K562 (cell line): ENCODE measurements at places on chromosomes 16 and 17. TPM values are rescaled to one million over a fixed set of nuclear protein-coding genes. Genes with fewer than 3 reads are reported as not detected.

The NOS2 gene
- not detected in 2 replicates for total RNA-seq

The LCAT gene
- 14.2 and 21.0 TPM in 2 replicates for total RNA-seq

The AOC2 gene
- 0.91 and 1.1 TPM in 2 replicates for total RNA-seq

The DPH1 gene
- 33.0 and 40.6 TPM in 2 replicates for total RNA-seq

The SDR42E2 gene
- not detected in 2 replicates for total RNA-seq

The DNAH17 gene
- total RNA-seq, result not detected in 2 replicates

The RGS9 gene
- total RNA-seq, result 0.60 and 0.73 TPM in 2 replicates

The MARVELD3 gene
- total RNA-seq, result not detected in 2 replicates

The TEX14 gene
- total RNA-seq, result 0.09 and 0.18 TPM in 2 replicates

The CCDC92B gene
- not detected in 2 replicates for total RNA-seq

The TMEM98 gene
- 58.4 and 60.2 TPM in 2 replicates for total RNA-seq

The ARHGAP44 gene
- total RNA-seq, result 0.16 and 0.22 TPM in 2 replicates

The CFAP97D1 gene
- total RNA-seq, result not detected in 2 replicates

The CDRT15 gene
- not detected in 2 replicates for total RNA-seq

The CPHXL2 gene
- total RNA-seq, result not detected in 2 replicates

The PPL gene
- total RNA-seq, result 0.07 and 0.13 TPM in 2 replicates

The TRAF4 gene
- 147 and 156 TPM in 2 replicates for total RNA-seq

The TBX4 gene
- not detected in 2 replicates for total RNA-seq

The EPX gene
- total RNA-seq, result 0.20 and 0.22 TPM in 2 replicates

The MRPS7 gene
- 117 and 120 TPM in 2 replicates for total RNA-seq

The RNF112 gene
- total RNA-seq, result not detected in 2 replicates

The SPATA32 gene
- not detected in 2 replicates for total RNA-seq

The SOCS3 gene
- 30.7 and 36.8 TPM in 2 replicates for total RNA-seq

The NXPH3 gene
- 0.13 and 0.27 TPM in 2 replicates for total RNA-seq

The KRTAP2-1 gene
- not detected in 2 replicates for total RNA-seq
